ENCODE measurements at places on chromosomes 3 and 15.

DNA sequence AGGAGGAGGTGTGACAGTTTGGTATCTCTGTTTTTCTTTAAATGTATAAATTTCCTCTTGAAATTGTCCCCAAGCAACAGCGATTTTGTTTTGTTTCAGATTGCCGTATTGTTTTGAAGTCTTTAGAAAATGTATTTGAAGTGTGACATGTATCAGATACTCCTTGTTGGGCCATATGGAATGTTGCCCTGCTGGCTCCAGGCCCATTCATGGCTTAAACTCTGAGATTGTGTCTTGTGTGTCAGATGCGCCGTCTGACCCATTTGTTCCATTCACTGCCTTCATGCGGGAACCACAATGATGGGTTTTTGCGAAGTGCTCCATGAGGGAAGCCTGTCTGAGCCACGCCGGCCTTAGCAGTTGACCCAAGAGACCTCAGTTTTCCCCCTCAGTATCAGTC, 75.2 kb upstream of the ADAMTSL3 start:
- DNase-seq: no peak

GRCh38 chr3:146092230-146092629, 68.8 kb downstream of the PLOD2 start:
- DNase-seq: no peak

GRCh38 chr3:10553591-10554235, 48.3 kb upstream of the ATP2B2 start:
- no peak for DNase-seq

- peak; percentile 83 for DNase-seq
Observed at GRCh38 chr3:134078169-134078831, 48.6 kb upstream of the SLCO2A1 start.

DNA sequence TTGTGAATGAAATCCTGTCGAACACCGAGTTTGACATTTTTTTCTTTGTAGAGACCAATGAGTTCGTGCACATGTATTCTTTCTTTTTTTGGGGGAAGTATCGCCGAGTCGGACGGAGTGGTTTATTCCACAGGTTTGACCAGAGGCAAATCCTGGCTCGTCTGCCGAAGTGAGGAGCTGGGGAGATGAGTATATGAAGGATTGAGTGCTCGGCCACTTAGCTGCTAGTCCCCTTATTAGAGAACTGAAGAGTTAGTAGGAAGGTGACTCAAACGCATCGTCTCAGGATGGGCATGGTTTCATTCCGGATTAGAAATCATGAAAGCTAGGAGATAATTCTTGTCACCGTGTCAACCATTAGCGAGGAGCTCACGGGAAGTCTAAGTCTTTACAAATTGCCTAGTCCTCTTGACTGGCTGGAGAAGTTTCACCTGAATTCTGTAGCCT, 154.7 kb upstream of the GOLIM4 start:
- DNase-seq: no peak

- no peak for DNase-seq
Observed at GRCh38 chr3:38314112-38314763, 32.1 kb downstream of the SLC22A14 start.

DNA sequence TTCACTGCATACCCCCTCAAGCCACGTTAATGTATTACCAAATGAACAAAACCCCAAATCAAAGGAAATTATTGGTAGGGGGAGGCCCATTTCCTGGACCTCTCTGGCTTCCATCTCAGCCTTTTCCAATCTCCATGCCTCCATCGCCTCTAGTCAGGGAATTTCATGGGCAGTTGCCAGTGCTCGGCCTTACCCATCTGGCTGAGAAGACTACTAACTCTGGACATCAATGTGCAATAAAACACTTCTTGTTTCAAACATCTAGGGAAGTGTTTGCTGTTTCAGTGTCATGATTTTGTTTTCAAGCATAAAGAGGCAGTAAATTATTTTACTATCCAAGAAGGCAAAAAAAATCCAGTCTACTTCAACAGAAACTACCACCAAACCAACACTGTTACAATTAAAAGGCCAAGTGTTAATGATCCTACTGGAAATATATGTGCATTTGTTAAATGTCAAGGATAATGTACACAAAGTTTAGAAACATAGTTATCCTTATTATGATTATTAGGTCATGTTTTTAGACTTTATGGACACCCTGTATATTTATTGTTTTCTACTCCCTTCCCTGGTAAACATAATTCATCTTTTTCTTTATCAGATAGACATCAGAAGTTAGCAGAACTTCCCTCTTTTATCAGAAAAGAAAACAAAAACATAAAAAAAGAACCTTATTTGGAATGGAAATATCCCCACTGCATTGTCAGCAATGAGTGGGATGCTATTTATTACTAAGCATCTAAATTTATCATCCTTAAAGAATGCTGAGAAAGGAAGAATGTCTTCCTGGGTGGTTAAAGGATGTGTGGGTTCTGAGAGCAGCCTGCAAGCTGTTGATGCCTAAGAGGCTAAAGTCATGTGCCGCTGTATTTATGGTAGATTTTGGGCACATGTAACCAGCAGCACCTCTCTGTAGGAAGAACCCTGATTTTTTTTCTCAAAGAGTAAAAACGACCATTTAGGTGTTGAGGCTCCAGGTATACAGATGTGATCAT, 15.2 kb downstream of the LDHAL6B start:
- peak; percentile 89 for DNase-seq

DNA sequence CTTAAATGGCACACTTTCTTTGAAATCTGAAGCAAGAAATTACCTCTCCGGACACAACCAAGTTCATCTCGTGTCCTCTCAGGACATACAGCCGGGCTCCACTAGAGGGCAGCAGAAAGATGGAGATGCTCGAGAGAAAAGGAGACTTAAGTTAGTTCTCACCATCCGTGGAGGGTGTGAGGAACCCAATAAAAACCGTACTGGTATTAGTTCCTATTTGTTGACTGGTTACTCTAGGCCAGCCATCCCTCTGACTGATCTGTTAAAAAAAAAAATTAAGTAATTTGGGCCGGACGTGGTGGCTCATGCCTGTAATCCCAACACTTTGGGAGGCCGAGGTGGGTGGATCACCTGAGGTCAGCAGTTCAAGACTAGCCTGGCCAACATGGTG, 7.9 kb upstream of the CYP11A1 start:
- peak; percentile 80 for DNase-seq

DNA sequence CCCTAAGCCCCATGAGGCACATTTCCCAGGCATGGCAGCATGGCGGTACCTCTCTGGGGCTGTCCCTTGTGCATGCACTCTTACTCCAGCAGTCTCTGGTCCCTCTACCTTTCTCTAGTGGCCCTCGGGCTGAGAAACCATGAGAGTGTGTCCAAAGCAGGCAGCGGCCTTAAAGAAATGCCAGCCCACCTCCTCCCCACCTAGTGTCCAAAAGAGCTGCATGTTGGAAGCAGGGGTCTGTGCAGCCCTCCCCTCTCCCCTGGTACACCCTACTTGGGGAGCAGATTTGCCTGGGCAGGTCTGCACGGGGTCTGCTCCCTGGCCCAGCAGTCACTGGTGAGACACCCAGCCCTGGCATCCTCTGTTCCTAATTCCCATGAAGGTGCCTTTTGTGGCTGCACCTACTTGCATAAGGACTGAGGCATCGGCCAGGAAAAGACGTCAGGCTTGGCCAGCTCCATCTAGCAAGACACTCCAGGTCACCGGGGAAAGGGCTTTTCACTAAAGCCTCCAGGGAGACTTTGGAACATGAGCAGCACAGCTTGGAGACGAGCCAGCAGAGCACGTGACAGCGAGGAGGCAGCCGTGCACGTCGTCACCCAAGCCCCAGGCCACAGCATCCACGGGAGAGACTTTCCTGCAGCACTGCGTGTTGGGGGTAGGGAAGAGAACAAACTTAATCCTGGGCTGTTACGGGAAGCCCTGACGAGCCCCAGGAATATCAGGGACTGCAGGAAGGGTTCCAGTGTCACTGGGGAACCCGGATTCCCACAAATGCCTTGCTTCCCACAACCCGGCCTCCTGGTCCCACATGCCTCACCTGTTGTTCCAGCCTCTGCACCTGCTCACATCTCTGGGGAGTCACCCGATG, 38.8 kb downstream of the TM2D3 start:
- DNase-seq: no peak

GRCh38 chr3:161333696-161334095, 37.6 kb downstream of the SPTSSB start:
- DNase-seq: no peak

DNA sequence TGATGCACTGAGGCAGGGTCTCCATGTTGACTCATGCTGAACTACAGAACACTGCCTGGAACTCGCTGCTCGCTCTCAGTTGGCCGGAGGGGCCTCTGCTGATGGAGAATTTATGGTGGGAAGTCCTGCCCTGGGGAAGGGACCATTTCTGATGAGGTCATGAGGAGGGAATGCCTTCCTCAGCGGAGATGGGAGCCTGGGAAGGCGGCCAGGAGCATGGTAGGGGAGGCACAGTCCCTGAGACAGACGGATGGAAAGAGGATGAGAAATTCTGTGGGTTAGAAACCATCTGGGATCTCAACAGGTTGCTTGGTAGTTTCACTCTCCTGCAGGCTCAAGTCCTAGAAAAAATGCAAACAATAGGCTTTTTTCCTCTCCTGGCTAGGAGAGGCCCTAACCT, 56.8 kb upstream of the TPM1 start:
- peak; percentile 76 for DNase-seq

DNA sequence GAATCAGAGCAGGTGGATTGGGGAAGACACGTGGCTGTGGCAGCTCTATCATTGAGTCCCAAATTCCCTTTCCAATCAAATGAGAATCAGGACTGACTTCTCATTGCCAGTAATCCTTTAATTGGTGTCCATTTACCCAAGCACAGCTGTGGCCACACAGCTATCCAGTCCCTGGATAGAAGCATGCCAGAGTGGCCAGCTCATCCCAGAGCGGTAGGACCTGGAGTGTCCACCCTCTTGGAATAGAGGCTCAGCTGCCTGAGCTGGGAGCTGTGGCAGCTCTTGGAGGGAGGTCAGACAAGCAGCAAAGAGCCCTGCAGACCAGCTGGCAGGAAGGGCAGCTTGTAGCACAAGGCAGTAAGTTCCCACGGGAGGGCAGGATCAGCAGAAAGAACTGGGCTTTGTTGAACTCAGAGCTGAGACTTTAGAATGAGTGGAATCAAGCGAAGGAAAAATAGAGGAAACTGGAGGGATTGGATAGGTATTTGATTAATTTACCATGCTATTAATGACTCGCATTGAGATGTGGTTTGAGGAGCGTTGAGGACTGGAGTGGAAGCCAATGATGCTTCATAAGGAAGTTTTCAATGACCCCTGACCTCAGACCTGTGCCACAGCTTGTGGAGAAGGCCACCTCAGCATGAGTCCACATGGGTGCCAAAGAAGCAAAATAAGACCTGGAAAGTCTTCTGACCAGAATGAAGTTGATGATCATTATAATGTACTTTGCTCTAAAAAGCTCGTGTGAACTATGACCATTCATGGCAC, 6.9 kb upstream of the ALPK3 start:
- peak; percentile 54 for DNase-seq

DNA sequence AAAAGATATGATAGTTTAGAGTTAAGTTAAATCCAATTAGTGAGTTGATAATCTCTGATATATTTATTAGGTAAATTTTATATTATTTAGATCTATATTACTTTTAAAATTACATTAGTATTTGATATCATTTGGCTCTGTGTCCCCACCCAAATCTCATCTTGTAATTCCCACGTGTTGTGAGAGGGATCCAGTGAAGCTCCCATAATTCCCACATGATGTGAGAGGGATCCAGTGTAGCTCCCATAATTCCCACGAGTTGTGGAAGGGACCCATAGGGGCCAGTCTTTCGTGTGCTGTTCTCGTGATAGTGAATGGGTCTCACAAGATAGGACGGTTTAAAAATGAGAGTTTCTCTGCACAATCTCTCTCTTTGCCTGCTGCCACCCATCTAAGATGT, 1183.6 kb downstream of the NSUN3 start:
- no peak for DNase-seq

DNA sequence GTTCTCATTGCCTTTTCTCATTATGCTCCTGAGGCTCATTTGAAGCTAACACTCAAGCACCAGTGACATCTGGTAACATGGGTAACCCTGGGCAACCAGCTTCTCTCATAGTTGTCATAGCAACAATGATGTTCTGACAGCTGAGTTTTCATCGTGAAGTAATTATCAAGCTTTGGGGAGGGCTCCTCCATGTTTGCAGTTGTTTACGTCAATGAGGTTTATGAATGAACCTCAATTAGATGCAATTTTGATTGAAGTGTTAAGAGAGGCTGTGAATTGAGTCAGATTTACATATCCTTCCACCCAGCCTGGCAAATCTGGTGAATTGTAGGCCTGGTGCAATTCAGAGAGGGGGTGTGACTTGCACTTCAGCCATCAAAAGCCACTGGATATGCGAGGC, 119.3 kb upstream of the CHD2 start:
- DNase-seq: no peak

DNA sequence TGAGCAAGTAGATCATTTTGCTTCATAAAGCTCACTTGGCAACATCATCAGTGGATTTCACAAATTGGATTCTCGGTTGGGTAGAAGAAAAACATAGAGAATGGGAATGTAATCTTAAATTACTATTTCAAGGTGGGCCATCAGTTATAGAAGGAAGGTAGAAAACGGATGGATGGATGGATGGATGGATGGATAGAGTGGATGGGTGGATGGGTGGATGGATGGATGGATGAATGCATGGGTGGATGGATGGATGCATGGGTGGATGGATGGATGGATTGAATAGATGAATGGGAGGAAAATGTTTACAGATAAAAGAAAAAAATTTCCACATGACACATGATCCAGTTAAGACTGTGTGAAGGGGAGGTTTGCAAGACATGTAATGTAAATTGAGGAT, 159.7 kb downstream of the MEX3B start:
- no peak for DNase-seq

- no peak for DNase-seq
Observed at GRCh38 chr3:177263615-177264368, 66.5 kb upstream of the TBL1XR1 start.

GRCh38 chr15:59999612-60000112, 4.4 kb upstream of the FOXB1 start:
- no peak for DNase-seq

GRCh38 chr15:98964466-98965133, 43.0 kb downstream of the PGPEP1L start:
- no peak for DNase-seq

- no peak for DNase-seq
Observed at GRCh38 chr15:59976480-59977271, 27.4 kb upstream of the FOXB1 start.

DNA sequence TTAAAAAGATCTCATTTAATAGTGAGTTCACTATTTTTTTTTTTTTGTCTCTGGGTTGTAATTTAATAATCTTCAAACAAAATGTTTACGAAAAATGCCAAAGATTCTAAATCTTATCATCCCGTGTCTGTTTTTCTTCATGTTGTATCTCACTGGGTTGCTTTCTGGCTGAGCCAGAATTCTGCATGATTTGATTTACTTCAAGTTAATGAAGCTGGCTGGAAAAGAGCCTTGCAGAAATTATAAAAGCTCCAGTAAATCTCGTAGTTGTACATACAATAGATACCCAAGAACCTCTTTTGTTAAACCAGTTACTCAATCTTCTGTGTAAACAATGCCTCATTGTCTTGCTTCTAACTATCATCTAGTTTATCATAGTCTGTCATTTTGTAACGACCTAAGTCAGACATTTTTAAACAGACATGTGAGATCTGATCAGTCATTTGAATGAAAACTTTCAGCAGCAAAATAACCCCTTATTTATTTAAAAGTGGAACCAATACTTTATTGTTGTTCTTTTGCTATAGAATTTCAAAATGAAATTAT, 249.0 kb downstream of the MCTP2 start:
- no peak for DNase-seq

GRCh38 chr3:132556508-132557159, 40.4 kb upstream of the ACKR4 start:
- DNase-seq: peak; percentile 19
